ENCODE measurements at places on chromosomes 5 and 9. TPM values are rescaled to one million over a fixed set of nuclear protein-coding genes. Genes with fewer than 3 reads are reported as not detected.
A peak's percentile ranks its signal among the peaks of the same experiment; 100 is the strongest.

DNA sequence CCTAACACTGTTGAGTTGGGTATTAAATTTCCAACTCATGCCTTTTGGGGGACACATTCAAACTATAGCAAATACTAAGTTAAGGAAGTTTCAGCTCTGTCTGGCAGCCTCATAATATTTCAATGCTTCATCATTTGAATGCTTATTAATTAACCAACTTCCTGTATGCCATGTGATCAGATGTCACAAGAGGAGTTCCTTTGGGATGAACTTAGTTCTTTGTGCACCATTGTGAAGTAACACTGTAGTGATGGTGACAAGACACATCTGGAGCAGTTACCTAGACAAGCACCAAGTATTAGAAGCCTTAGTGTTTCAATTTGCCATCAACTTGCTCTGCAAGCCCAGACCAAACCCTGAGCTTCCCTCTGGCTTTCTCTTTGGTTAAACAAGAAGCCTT is 90.7 kb upstream of the IL12B start:
- H3K27me3 ChIP-seq, result peaks cover 5% of the 10 kb centered on the region
- H3K4me3 ChIP-seq, result no peak overlapping the region
- DNase-seq, result no peak
- H3K36me3 ChIP-seq, result no peaks in the 10 kb centered on the region
- H3K4me1 ChIP-seq, result no peaks in the 10 kb centered on the region
- no peak overlapping the region for H3K27ac ChIP-seq

- peaks cover 36% of the 10 kb centered on the region for H3K36me3 ChIP-seq
- H3K27me3 ChIP-seq, result no peaks in the 10 kb centered on the region
- no peak for DNase-seq
Measured at GRCh38 chr9:17204611-17205152, 69.8 kb downstream of the CNTLN start.

DNA sequence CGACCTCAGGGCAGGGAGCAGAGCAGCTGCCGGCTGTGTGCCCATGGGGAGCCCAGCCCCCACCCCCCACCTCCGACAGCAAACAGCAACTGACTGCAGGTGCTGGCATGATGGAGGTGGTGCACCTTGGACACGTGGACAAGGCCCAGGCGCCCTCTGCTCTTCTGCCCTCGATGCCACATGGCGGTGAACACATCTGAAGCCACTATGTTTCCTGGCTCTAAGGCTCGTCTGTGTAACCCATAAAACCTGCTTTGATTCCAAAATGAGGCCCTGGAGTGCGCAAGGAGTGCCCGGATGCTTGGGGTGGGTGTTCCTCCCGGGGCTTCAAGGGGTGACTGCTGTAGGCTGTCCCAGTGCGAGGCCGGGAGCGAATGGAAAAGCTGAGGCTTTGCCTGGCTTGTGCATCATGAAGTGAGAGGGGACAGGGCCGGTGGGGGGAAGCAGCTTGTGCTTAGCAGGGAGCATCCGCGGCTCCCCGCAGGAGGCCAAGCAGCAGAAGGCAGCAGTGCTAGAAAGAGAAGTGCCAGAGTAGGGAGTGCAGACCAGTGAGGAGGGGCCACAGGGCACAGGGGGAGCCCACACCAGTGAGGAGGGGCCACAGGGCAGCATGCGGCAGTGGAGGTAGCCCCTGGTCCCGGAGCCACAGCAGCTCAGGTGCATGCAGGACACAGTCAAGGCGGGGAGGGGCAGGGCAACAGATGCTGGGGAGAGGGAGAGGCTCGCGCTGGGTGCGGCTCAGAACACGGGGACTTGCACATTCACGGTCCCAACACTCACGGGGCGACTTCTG is 30.0 kb downstream of the NKD2 start:
- H3K27me3 ChIP-seq, result no peaks in the 10 kb centered on the region
- H3K4me1 ChIP-seq, result no peaks in the 10 kb centered on the region
- H3K4me3 ChIP-seq, result no peak overlapping the region

DNA sequence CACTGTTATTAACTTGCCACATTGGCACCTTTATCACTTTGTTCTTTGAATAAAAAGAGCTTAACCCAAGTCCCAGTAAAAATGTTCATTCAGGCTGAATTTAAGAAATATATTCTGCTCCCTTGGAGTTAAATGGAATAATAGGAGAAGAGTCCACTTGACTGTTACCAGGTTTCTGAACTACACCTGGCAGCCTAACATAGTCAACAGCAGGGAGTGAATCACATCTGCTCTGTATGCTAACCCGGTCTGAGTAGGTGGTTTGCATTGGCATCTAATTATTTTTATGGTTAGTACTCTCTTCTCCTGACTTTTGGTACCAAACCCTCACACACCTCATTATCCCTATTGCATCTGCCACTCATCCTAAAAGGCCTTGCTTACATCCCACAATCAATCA is 86.7 kb downstream of the STK32A start:
- H3K4me3 ChIP-seq, result no peak overlapping the region
- H3K36me3 ChIP-seq, result no peaks in the 10 kb centered on the region
- no peaks in the 10 kb centered on the region for H3K27me3 ChIP-seq
- no peak overlapping the region for H3K27ac ChIP-seq

GRCh38 chr5:135543001-135543484 is 7.3 kb upstream of the NEUROG1 start:
- H3K27me3 ChIP-seq, result peaks cover 97% of the 10 kb centered on the region
- H3K36me3 ChIP-seq, result no peaks in the 10 kb centered on the region
- no peak overlapping the region for H3K27ac ChIP-seq

DNA sequence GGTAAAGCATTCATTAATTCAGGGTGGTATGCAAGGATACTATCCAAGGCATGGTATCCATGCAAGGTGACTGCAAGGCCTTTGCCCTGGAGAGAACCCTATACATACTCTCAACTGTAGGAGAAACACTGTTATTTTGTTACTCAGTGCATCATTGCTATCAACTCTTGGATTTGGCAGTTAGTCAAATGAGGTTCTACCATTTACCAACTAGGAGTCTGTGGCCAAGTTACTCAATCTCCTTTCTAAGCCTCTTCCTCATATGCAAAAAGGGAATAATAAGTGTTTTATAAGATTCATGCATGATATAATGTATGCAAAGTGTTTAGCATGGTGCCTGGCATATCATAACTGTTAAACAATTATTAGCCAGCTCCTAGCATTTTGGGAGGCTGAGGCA is 4.0 kb downstream of the PCDHGC3 start:
- H3K4me3 ChIP-seq, result no peak overlapping the region
- H3K36me3 ChIP-seq, result peaks cover 46% of the 10 kb centered on the region
- no peak for DNase-seq
- H3K4me1 ChIP-seq, result peaks cover 28% of the 10 kb centered on the region
- peaks cover 18% of the 10 kb centered on the region for H3K27me3 ChIP-seq
- H3K27ac ChIP-seq, result no peak overlapping the region

- no peak overlapping the region for H3K27ac ChIP-seq
- no peaks in the 10 kb centered on the region for H3K36me3 ChIP-seq
- peaks cover 4% of the 10 kb centered on the region for H3K27me3 ChIP-seq
- H3K4me1 ChIP-seq, result peaks cover 9% of the 10 kb centered on the region
- no peak for DNase-seq
- H3K4me3 ChIP-seq, result no peak overlapping the region
Measured at GRCh38 chr5:9947944-9948343, 301.7 kb downstream of the ATPSCKMT start.

DNA sequence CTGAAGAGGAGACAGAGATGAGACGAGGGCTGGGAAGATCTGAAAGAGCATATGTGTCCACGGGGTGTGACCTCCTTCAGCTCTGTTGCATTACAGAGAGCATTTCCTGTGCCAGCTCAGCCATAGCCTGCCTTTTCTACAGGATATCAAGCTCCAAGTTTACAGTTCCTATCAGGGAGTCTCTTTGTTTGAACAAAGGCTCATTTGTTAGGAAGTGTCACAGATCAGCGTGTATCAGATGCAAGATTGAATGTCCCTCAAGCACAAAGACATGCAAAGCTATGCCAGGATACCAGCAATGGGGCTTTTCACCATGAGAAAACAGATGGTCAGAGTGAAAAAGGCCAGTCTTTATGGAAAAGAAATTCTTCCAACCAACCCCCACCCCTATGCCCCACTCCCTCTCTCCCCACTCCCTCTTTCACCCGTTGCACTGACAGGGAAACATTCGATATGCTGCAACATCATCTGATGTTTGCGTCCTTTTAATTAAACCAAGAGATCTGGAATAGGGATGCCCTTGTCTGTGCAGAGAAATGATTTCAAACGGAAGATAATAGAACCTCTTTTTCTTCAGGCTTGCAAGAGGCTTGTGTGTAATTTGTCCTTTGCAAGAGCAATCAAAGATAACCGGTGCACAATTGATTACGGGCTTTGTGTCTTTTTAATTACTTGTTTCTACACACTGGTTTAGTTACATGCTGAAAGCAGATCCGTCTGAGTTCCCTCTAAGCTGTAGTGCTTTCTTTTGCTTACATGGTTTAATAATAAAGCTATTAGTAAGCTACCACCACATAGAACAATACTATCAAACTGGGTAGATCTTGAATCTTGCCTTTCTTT is 263.1 kb upstream of the RGMB start:
- no peak for DNase-seq
- peaks cover 20% of the 10 kb centered on the region for H3K4me1 ChIP-seq
- H3K27me3 ChIP-seq, result no peaks in the 10 kb centered on the region
- H3K27ac ChIP-seq, result no peak overlapping the region
- no peak overlapping the region for H3K4me3 ChIP-seq

- H3K4me3 ChIP-seq, result no peak overlapping the region
- DNase-seq, result no peak
- H3K27me3 ChIP-seq, result peaks cover 3% of the 10 kb centered on the region
- H3K4me1 ChIP-seq, result peaks cover 30% of the 10 kb centered on the region
- H3K27ac ChIP-seq, result no peak overlapping the region
Measured at GRCh38 chr9:105141976-105142250, 102.5 kb upstream of the SLC44A1 start.

DNA sequence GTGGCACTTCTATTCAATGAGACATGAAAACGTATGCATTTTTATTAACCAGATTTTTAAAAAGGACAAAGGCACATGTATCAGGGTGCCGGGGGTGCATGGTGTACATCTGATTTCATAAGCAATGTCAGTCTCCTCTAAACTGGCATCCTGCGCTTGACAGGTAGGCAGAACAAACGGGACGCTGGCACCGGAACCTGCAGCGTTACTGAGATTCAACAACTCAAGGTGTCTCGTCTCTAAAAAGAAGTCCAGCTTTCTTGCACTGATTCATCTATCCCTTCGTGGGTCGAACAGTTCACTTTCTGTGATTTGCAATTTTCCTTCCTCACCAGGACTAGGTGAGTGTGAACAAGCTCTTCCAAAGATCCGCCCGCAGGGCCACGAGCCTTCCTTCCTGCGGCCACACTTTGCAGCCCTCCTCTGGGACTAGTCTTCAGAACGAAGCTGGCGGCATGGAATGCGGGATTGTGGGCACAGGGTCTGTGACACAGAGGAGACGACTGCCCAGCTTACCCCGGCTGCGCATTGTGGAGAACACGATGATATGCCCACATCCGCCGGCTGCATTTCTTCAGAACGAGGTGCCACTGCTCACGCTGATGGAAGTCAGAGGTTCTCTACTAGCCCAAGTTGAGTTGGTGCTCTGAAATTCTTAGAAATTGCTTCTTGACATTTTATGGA is 7.2 kb downstream of the SLC6A3 start:
- no peak overlapping the region for H3K27ac ChIP-seq
- DNase-seq, result no peak
- no peak overlapping the region for H3K4me3 ChIP-seq
- no peaks in the 10 kb centered on the region for H3K4me1 ChIP-seq
- no peaks in the 10 kb centered on the region for H3K36me3 ChIP-seq
- peaks cover 68% of the 10 kb centered on the region for H3K27me3 ChIP-seq

DNA sequence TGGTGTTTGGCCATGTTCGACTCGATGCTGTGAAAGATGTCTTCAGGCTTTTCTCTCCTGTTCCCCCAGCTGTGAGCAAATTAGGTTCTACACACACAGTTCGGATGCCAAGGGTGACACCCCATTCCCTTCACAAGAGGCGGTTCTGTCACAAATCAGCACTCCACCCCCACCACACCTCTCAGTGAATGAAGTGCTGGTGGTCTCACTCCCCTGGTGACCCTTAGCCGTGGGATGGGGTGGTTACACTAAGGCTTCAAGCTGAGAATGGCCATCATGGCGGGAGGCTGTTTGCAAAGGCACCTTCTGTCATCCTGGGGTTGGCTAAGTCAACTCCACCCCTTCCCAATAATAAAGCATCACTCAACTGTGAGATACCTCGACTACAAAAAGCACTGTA is 26.4 kb downstream of the AMBP start:
- H3K4me3 ChIP-seq, result no peak overlapping the region
- no peak for DNase-seq
- no peak overlapping the region for H3K27ac ChIP-seq
- no peaks in the 10 kb centered on the region for H3K27me3 ChIP-seq
- H3K36me3 ChIP-seq, result peaks cover 30% of the 10 kb centered on the region

DNA sequence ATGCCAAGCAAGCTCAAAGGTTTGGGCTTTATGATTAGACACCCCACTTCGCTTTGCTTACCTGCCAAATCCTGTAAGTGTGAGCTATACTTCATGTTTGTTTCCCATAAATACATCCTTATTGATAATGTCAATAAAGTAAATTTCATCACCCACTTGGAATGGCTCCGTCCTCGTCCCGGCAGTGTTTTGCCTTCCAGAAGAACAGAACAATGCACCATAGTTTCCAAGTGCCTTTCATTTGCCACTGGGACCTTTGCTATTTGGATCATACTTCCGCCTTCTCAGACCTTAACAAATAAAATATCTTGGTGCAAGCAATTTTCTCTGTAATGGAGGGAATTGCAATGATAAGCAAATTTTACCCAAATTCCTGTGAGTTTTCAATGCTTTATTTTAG is 229.3 kb downstream of the PIK3R1 start:
- H3K27me3 ChIP-seq, result no peaks in the 10 kb centered on the region
- H3K4me3 ChIP-seq, result no peak overlapping the region
- H3K36me3 ChIP-seq, result no peaks in the 10 kb centered on the region
- no peak overlapping the region for H3K27ac ChIP-seq
- DNase-seq, result no peak

- H3K4me3 ChIP-seq, result no peak overlapping the region
- no peaks in the 10 kb centered on the region for H3K27me3 ChIP-seq
- DNase-seq, result no peak
- H3K4me1 ChIP-seq, result peaks cover 36% of the 10 kb centered on the region
Measured at GRCh38 chr5:173733831-173734501, 117.5 kb upstream of the BOD1 start.

- H3K36me3 ChIP-seq, result no peaks in the 10 kb centered on the region
- H3K4me3 ChIP-seq, result no peak overlapping the region
- peaks cover 30% of the 10 kb centered on the region for H3K4me1 ChIP-seq
- H3K27me3 ChIP-seq, result no peaks in the 10 kb centered on the region
- no peak overlapping the region for H3K27ac ChIP-seq
Measured at GRCh38 chr5:143678148-143678905, 133.6 kb upstream of the HMHB1 start.

GRCh38 chr9:106621313-106622163 is 241.4 kb upstream of the ZNF462 start:
- DNase-seq, result no peak
- no peak overlapping the region for H3K27ac ChIP-seq
- peaks cover 21% of the 10 kb centered on the region for H3K4me1 ChIP-seq
- H3K4me3 ChIP-seq, result peak overlapping the region; percentile 52
- no peaks in the 10 kb centered on the region for H3K36me3 ChIP-seq

The ZNF454 gene
- total RNA-seq, result 0.12 TPM

The FCN2 gene
- total RNA-seq, result not detected

The ANGPTL2 gene
- total RNA-seq, result 20.6 TPM

The NEUROG1 gene
- 3.7 TPM for total RNA-seq

The MYO10 gene
- total RNA-seq, result 33.6 TPM

The PCDHB9 gene
- 2.2 TPM for total RNA-seq

The PCA3 gene
- 0.33 TPM for total RNA-seq

The TRPM6 gene
- total RNA-seq, result 16.9 TPM

The FOXD4 gene
- total RNA-seq, result 0.17 TPM

The MIGA2 gene
- total RNA-seq, result 38.4 TPM

The GABRA1 gene
- total RNA-seq, result 1.8 TPM

The PHYHD1 gene
- 10.0 TPM for total RNA-seq

The ARL14EPL gene
- not detected for total RNA-seq

The CEL gene
- total RNA-seq, result 4.9 TPM

The MEF2C gene
- total RNA-seq, result 12.0 TPM
